MCF 10A (cell line): ENCODE measurements at places on chromosomes 13 and 19.

- H3K36me3 ChIP-seq, result peaks cover 4% of the 10 kb centered on the region
- no peak overlapping the region for H3K27ac ChIP-seq
- no peak overlapping the region for H3K4me3 ChIP-seq
- H3K27me3 ChIP-seq, result no peaks in the 10 kb centered on the region
- peaks cover 20% of the 10 kb centered on the region for H3K4me1 ChIP-seq
Measured at GRCh38 chr19:51754770-51755169, 3.1 kb upstream of the FPR1 start.

DNA sequence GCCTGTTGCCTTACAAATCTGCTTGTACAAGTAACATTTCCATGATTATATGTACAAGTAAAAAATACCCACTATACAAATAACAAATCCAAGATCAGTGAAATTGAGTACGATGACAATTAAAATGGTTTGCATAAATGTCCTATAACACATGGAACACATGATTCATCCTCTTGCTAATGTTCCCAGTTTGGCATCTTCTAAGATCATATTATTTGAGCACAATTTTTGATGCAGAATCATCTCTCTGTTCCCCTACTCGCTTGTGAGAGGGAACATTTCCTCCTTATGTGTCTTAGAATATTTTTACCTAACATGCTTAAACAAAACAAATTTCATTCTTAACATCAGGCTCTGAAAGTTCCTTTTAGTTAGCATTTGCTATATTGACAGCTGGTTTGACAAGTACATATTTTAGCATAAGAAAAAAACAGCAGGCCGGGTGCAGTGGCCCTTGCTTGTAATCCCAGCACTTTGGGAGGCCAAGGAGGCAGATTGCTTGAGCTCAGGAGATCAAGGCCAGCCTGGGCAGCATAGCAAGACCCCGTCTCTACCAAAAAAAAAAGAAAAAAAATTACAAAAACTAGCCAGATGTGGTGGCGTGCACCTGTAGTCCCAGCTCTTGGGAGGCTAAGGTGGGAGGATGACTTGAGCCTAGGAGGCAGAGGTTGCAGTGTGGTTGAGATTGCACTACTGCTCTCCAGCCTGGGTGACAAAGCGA lies 14.2 kb downstream of the ZNF331 start:
- H3K27me3 ChIP-seq, result no peaks in the 10 kb centered on the region
- DNase-seq, result no peak
- H3K27ac ChIP-seq, result no peak overlapping the region
- peaks cover 11% of the 10 kb centered on the region for H3K36me3 ChIP-seq
- H3K4me1 ChIP-seq, result peaks cover 6% of the 10 kb centered on the region
- H3K4me3 ChIP-seq, result no peak overlapping the region

GRCh38 chr19:44499559-44499958 lies 763 bp downstream of the ZNF180 start:
- peaks cover 46% of the 10 kb centered on the region for H3K36me3 ChIP-seq
- peak overlapping the region; percentile 97 for H3K4me3 ChIP-seq
- H3K4me1 ChIP-seq, result peaks cover 19% of the 10 kb centered on the region
- H3K27ac ChIP-seq, result peak overlapping the region; percentile 89

DNA sequence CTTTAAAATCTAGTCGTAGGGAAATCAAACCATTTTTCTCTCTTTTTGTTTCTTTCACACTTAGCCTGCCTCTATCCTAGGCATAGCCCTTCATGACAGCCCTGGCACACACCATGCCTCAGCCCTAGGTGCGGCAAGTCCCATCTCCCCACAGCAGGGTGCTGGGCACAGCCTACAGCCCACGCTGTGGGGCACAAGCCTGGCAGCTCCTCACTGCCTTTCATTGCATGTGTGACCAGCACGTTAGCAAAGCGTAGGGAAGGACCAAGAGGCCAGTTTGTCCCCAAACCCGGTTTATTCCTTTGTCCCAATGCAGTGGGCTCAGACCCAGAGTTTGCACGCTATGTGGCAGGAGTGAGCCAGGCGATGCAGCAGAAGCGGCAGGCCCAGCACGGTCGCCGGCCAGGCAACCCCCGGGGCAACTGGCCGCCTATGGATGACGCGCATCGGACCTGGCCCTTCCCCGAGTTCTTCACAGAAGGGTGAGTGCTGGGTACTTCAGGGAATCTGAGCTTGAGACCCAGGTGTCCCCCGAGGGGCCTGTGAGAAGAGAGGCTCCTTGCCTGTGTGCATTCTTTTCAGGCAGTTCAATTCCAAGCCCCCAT lies 17.3 kb upstream of the GPI start:
- DNase-seq, result no peak
- peaks cover 7% of the 10 kb centered on the region for H3K4me1 ChIP-seq
- no peak overlapping the region for H3K27ac ChIP-seq

DNA sequence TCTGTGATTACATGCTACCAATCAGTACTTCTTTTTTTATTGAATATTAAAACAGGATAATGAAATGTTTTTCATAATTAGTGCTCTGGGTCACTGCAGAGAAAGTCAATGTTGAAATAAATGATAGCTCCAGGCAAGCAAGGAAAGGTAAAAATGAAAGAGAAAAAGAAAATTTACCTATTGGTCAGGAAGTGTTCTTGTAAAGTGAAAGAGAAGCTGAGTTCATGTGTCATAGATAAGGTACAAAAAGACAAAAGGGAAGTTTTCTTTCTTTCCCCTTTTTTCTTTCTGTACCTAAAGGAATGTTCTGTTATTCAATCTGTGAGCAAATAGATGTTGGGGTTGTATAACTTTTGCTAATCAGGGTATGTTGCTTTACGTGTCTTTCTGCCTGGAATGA lies 197.0 kb downstream of the PCDH9 start:
- no peaks in the 10 kb centered on the region for H3K27me3 ChIP-seq
- H3K27ac ChIP-seq, result no peak overlapping the region
- H3K36me3 ChIP-seq, result no peaks in the 10 kb centered on the region
- no peaks in the 10 kb centered on the region for H3K4me1 ChIP-seq

DNA sequence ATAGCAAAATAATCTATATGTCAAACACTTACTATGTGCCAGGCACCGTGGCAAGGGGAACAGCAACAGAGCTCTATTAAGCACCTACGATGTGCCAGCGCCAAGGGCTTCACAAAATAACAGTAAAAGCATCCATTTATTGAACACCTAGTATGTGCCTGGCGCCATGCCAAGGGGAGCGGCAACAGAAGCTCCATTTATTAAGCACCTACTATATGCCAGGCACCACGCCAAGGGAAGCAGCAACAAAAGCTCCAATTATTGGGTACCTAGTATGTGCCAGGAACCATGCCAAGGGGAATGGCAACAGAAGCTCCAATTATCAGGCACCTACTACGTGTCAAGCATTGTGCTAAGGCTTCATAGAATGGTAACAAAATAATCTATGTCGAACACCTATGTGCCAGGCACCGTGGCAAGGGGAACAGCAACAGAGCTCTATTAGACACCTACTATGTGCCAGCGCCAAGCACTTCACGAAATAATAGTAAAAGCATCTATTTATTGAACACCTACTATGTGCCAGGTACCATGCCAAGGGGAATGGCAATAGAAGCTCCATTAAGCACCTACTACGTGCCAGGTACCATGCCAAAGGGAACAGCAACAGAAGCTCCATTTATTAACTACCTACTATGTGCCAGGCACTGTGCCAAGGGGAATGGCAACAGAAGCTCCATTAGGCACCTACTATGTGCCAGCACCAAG lies 107.7 kb downstream of the PTPRS start:
- H3K4me3 ChIP-seq, result no peak overlapping the region
- H3K27ac ChIP-seq, result no peak overlapping the region
- no peaks in the 10 kb centered on the region for H3K4me1 ChIP-seq

DNA sequence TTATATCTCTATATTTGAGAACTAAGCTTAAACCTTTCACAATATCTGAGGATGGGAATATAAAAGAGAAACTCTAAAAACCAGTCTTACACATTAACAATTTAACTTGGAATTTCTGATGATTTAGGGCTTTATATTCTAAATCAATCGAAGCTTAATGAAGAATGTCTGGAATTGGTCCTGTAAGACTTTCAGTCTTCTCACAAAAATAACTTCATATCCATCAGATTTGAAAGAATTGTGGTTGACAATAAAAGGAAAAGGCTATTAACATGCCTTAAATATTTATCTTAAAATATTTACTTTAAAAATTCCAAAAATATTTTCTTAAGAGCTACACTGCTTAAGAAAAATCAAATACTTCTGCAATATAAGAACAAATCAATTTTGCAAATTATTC lies 27.3 kb downstream of the MYCBP2 start:
- H3K4me1 ChIP-seq, result peaks cover 20% of the 10 kb centered on the region
- no peak for DNase-seq
- H3K27ac ChIP-seq, result no peak overlapping the region
